Activated naive CD8-positive, alpha-beta T cell treated with anti-CD3 and anti-CD28 coated beads, Interleukin-2, amount 10 ng/mL, durations not matched to agents 7 days and 5 days (primary cell): ENCODE measurements at places on chromosomes 11 and 22. TPM values are rescaled to one million over a fixed set of nuclear protein-coding genes. Genes with fewer than 3 reads are reported as not detected.

CASP5 gene
- total RNA-seq = not detected

C11orf97 gene
- not detected for total RNA-seq

- H3K4me3 ChIP-seq = no peak overlapping the region
- H3K36me3 ChIP-seq = peaks cover 6% of the 10 kb centered on the region
- no peaks in the 10 kb centered on the region for H3K27me3 ChIP-seq
- no peak for DNase-seq
- no peak overlapping the region for H3K27ac ChIP-seq
Observed at GRCh38 chr22:43081968-43082367, 7.2 kb downstream of the TTLL1 start.

GRCh38 chr11:77322926-77323590 lies 21.6 kb upstream of the GDPD4 start:
- H3K27ac ChIP-seq = no peak overlapping the region
- no peak for DNase-seq
- H3K36me3 ChIP-seq = peaks cover 36% of the 10 kb centered on the region

DNA sequence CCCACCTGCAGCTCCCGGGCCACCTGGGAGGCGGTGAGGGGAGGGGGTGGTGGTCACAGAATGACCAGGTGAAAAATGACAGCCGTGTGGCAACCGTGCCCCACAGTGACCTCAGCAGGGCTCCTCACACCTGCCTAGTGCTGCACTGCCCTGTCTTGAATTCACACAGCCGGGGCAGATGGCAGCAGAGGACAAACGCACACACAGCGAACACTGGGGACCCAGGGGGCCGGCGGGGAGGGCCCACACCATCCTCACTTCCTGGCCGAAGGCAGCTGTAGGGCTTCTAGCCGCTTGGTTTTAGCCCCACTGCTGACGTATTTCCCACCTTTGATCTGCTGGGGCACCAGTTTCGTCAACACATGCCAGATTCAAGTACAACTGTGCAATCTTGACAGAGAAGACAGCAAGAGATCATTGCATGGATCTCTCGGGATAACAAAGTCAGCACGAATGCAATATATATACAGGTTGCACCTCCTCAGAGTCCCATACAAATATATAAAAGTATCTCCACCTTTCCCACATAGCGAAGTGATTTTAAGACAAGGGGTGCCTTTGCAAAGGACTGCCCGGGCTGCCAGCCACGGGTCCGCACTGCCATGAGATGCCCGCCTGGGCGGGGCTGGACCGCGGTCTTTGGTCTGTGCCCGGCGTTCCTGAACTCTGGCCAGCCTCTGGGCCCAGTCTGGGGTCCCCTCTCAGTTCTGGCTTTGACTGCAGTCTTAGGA lies 26.9 kb downstream of the TRMU start:
- peaks cover 3% of the 10 kb centered on the region for H3K27me3 ChIP-seq
- no peaks in the 10 kb centered on the region for H3K36me3 ChIP-seq
- peaks cover 1% of the 10 kb centered on the region for H3K4me1 ChIP-seq
- no peak overlapping the region for H3K4me3 ChIP-seq
- no peak overlapping the region for H3K27ac ChIP-seq
